Sigmoid colon (tissue), 7 donors: ENCODE measurements at places on chromosomes 11 and 22.

GRCh38 chr22:26045860-26046259 lies 123.4 kb upstream of the SEZ6L start:
- DNase-seq, result no peak

- peak; percentile 22 for DNase-seq
Observed at GRCh38 chr11:71255800-71256479, 3.6 kb upstream of the SHANK2 start.

DNA sequence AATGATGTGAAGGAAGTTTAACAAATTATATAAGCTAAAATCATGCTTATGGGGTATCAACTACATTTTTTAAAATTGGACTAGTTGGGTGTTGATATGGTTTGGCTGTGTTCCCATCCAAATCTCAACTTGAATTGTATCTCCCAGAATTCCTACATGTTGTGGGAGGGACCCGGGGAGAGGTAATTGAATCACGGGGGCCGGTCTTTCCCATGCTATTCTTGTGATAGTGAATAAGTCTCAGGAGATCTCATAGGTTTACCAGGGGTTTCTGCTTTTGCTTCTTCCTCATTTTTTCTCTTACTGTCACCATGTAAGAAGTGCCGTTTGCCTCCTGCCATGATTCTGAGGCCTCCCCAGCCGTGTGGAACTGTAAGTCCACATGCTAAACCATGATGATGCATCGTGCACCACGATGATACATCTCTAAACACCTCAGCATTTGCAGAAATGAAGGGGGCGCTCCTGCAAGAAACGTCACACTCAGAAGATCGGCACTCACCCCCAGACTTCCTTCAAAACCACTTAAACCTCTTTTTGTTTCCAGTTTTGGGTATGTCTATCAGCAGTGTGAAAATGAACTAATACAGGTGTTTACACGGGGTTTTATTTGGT lies 340.0 kb downstream of the SHANK2 start:
- DNase-seq, result no peak

GRCh38 chr22:41647771-41648170 lies 26.7 kb downstream of the XRCC6 start:
- DNase-seq, result no peak

DNA sequence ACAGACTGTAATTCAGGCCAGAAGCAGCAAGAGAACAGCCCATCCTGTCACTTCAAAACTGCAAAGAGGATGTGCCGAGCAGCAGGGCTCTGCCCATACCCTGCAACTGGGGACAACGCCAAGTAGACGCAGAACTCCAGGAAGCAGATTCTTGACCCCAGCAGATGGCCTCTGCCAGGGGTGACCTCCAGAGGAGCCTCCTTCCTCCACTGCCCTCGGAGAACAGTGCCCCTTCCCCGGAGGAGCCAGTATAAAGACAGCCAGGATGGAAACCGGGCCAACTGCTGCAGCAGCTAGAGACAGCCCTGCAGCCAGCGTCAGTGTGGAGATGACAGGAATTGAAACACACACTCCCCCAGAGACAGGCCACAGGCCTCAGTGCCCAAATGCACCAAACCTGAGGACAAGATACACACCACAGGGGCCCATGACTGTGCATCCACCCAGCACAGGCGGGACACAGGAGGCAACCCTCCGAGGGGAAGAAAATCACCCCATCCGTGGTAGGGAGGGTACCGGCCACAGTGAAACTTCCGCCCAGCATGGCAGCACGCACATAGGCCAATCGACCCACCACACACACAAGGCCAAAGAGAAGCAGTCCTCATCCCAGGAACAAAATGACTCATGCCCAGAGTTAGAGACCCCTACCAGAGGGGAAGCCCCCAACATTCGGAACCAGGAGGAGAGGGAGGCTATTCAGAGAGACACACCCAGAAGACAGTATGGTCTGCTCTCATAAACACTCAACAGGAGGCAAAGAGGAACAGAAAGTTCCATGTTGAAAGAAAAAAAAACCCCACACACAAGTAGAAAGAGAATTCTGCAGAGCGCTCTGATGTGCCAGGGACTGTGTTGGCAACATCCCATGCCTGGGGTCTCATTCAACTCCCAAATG lies 5.6 kb downstream of the AHNAK start:
- peak; percentile 75 for DNase-seq

GRCh38 chr22:19522190-19522880 lies 1.9 kb downstream of the CLDN5 start:
- no peak for DNase-seq

DNA sequence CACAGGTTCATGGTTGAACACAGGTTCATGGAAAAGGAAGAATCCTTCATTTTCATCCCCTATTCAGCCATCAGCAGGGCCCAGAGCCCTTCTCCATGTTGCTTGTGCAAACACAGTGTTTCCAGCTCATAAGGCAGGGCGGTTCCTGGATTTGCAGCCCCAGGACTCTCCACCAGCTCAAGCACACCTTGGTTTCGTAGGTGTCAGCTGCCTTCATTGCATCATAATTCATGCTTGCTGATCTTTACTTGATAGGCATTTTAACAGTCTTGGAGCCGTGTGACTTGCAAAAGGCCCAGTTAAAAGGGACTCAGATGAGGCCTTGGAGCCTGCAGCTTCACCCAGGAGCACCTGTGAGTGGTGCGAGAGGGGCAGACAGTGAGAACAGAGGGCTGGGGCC lies 318.1 kb upstream of the B3GAT1 start:
- no peak for DNase-seq

DNA sequence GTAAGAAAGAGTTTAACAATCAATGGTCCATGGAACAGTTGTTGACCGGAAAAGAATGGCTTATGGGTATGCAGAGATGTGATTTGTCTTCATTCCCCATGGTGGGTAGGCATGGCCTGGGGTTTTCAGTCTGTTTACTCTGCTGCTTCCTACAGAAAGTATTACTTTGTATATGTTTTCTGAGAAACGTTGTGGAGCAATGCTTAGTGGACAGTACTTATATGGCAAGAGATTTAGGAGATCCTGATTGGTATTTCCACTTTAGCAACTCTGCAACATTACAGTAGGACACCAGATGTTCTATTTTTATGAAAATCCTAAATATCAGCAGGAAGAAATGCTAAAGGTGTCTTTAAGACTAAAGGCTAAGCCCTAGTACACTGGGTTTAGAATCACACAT lies 309.1 kb downstream of the AASDHPPT start:
- no peak for DNase-seq

GRCh38 chr11:60193687-60194433 lies 11.0 kb upstream of the MS4A6A start:
- no peak for DNase-seq

DNA sequence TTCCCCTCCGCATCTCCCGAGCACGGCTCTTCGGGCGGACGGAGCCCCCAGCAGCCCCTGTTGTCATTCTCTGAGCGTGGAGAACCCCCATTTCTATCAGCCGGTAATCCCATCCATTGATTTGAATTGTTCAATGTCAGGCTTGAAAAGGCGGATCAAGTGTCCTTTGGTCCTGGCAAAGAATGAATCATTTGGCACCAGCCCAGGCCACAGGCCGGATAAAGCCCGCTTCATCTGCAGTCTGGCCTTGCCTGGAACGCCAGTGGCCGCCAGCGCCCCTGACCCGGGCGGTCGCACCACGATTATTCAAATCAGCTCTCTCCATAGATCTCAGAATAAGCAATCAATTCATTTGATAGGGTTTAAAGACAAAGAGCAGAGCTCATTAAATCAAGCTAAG lies 188.9 kb downstream of the BRD1 start:
- no peak for DNase-seq

GRCh38 chr11:40285558-40285957 lies 1173.9 kb downstream of the LRRC4C start:
- DNase-seq, result no peak

DNA sequence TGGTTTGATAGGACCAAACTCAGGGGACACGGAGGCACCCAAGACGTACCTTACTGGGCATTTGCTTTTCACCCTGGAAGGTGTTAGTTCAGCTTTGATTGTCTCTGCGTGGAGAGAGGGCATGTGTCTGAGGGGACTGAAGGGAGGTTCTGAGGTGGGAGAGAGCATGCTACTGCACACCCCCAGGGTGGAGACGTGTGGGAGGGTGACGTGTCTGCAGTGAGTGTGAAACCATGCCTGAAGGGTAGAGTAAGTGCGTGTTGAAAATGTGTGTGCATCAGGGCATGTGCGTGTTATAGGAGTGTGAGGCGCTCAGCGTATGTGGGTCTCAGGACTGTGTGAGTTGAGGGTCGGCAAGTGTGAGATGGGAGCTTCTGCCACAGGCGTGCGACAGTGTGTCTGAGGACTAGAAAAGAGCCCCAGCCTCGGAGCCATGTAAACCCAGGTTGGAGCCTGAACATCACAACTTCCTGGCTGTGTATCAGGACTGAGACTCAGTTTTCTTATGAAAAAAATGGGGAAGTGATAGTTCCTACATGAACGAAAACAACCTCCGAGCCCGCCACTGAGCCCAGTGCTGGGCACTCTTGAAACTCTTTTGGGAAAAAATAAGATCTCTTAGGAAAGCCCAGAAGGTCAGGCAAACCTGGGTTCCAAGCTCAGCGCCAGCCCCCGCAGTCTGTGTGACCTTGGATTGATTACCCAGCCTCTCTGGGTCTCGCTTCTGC lies 11.8 kb upstream of the KCNJ11 start:
- DNase-seq, result no peak

GRCh38 chr22:45039133-45039532 lies 29.3 kb upstream of the PHF21B start:
- no peak for DNase-seq
